AG09319 (cell line): ENCODE measurements at places on chromosomes 5 and 9.

DNA sequence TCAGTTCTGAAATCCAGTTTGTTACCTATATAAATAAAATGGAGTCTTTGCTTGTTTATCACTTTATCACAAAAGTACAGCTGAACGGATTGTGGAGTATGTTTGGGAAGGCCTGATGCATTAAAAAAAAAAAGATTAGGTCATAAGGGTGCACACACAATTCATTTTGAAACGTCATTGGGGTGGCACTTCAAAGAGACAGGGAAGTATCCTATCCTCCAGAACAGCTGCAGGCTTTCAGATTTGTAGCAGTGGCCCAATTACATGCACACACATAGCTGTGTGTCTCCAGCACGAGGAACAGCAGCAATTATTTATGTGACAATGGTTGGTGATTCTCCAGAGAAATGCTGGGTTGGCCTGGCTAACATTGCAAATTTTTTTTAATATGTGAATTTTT, 46.8 kb upstream of the FER start:
- DNase-seq: no peak

DNA sequence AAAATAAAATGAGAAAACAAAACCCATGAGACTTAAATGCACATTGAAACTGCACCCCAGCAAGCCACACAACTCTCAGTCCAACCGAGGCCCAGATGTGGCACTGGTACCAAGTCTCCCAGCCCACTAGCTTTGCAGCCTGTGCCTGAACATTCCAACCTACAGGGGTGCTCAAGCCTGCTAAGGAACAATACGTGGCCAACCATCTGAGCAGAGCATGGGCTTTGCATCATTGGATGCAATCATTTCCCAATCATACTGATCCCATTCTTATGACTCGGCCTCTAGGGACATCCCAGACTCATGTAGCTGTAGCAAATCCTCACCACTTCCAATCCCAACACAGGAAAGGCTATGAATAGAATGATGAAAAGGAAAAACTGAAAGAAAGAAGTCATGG, 297.2 kb downstream of the SPOCK1 start:
- DNase-seq: peak; percentile 48

- DNase-seq: no peak
These were observed 668.5 kb downstream of the ISL1 start for GRCh38 chr5:52051759-52052158.

GRCh38 chr9:110027671-110028081, 180.3 kb downstream of the C9orf152 start:
- no peak for DNase-seq

- DNase-seq: no peak
These were observed 33.7 kb downstream of the FBXO10 start for GRCh38 chr9:37542488-37542887.

- no peak for DNase-seq
These were observed 108.8 kb downstream of the ANXA1 start for GRCh38 chr9:73260506-73260905.

DNA sequence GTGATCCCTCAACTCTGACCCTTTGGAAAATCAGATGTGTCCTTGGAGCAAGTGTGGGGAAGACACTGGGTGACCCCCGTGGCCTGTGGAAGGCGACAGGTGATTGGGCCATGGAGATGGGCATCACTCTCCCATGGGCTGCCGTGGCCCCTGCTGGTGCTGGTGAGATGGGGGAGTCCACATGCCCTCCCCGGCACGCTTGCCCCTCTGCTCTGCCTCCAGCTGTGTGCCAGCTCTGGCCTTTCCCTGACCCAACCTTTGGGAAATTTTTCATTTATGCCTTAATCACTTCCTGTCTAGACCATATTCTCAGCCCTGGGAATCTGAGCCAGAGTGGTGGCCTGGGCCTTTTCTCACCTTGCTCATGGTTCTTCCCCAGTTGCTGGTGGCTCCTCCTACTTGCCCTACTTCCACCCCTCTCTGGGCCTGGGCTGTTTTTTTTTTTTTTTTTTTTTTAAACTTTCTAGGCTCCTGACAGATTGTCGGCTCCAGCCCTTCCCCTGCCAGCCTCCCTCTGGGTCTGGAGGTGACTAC, 56.6 kb downstream of the RGS3 start:
- no peak for DNase-seq

- DNase-seq: peak; percentile 79
These were observed 38.1 kb downstream of the MRPS27 start for GRCh38 chr5:72281764-72282499.

- no peak for DNase-seq
These were observed 370.0 kb downstream of the ZSWIM6 start for GRCh38 chr5:61701877-61702602.

DNA sequence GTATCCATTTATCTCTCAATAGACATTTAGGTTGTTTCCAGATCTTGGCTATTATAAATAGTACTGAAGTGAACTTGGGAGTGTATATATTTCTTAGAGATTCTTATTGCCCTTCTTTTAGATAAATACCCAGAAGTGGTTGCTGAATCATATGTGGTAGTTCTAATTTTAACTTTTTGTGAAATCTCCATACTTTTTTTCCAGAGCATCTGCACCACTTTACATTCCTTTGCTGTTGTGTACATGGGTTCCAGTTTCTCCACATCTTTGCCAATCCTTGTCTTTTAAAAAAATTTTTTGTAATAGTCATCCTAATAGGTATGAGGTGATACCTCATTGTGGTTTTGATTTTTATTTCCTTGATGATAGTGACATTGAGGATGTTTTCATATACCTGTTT, 303.7 kb downstream of the CCDC171 start:
- no peak for DNase-seq

- DNase-seq: no peak
These were observed 121.6 kb upstream of the FST start for GRCh38 chr5:53358794-53359193.

- peak; percentile 96 for DNase-seq
These were observed 8.8 kb downstream of the PRXL2C start for GRCh38 chr9:96646081-96646991.

DNA sequence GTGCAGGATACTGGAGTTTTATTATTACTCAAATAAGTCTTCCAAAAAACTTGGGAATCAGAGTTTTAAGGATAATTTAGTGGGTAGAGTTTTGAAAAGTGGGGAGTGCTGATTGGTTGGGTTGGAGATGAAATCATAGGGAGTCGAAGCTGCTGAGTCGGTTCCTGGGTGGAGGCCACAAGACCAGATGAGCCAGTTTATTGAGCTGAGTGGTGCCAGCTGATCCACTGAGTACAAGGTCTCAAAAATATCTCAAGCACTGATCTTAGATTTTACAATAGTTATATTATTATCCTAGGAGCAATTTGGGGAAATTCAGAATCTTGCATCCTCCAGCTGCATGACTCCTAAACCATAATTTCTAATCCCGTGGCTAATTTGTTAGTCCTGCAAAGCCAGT, 804.9 kb upstream of the SEMA6A start:
- DNase-seq: no peak

GRCh38 chr5:14768508-14769365, 102.8 kb downstream of the ANKH start:
- DNase-seq: no peak

DNA sequence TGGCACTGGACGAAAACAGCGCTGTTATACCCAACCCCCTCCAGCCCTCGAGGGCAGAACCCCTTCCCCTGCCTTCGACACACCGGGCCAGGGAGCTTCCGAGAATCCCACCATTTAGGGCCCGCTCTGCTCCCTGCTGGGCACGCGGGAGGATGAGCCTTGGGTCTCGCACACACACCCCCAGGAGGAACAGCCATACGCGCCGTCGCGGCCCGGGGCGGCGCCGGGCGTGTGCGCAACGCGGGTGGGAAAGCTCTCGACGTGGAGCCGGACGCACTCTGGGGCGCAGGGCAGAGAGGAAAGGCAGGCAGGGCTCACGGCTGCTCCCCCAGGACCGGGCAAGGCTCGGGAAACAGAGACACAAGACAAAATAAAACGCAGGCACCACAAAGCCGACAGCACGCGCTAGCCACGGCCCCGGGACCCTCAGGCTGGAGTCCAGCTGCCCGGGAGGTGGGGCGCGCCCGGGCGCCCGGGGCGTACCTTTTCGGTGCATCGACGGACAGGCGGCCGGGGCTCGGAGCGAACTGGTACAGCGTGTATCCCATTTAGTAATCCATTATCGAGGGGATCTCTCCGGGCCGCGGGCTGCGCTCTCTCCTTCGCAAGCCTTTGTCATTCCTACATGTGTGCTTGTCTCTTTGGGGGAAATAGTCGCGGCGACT, 789 bp downstream of the SEMA6A start:
- DNase-seq: no peak

GRCh38 chr5:7850395-7851239, at the start of gene CFAP90:
Gene CFAP90 (minus strand): TSS chr5:7851133. CDS start chr5:7851021, 112 bp downstream.
- DNase-seq: no peak

DNA sequence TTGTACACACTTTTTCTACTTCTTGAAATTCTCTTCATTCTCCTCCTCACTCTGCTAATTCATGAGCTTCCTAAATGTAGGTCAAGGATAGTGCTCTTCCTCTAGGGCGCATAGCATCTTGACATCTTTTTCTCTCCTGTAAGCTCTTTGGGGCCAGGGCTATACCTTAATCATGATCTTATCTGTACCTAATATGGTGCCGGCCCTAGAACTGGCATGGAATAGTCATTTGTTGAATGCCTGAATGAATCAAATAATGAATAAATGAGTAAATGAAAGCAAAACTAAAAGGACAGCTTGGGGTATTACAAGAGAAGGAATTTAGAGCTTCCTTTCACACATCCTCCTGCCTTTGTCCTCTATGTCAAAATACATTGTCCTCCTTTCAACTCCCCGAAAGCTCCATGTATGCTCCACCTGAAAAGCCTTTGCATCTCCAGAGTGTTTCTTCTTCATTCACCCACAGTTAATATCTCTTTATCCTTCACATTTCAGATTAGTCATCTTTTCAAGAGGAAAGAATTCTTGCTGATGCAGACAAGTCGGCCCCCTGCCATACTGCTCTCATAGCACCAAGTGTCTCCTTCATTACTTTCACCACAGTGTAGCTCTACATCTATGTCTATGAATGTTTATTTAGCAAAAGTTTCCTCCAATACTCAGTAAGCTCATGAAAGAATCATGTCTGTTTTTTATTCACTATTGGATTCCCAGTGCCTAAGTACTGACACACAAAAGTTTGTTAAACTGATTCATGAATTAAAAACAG, 16.4 kb upstream of the PPP2R2B start:
- DNase-seq: no peak

GRCh38 chr9:107816561-107817021, 327.0 kb upstream of the KLF4 start:
- no peak for DNase-seq

GRCh38 chr9:69898714-69899209, 78.1 kb downstream of the CFAP95 start:
- DNase-seq: peak; percentile 14

DNA sequence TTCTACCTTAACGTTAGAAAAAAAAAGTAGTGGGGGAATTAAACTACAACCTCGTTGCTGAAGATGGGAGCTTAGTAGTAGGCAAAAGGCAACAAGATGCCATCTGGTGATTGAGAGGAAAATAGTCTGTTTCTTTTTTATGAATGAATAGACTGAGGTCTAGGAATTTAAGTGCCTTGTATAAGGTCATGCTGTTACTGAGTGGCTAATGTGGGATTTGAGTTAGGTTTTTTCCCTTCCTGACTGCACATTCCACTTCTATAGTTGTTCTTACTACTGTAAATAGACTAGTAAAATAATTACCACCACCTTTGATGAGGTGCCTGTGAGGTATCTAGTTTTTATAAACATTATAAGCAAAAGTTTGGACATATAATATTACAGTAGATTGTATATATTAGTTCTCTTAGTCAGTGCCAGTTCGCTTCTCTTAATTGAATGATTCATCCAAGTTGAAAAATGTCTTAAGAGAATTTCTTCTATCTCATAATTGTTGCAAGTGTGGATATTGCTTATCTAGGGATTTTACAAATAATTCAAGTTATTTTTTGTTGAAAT, 19.1 kb downstream of the FSD1L start:
- no peak for DNase-seq

DNA sequence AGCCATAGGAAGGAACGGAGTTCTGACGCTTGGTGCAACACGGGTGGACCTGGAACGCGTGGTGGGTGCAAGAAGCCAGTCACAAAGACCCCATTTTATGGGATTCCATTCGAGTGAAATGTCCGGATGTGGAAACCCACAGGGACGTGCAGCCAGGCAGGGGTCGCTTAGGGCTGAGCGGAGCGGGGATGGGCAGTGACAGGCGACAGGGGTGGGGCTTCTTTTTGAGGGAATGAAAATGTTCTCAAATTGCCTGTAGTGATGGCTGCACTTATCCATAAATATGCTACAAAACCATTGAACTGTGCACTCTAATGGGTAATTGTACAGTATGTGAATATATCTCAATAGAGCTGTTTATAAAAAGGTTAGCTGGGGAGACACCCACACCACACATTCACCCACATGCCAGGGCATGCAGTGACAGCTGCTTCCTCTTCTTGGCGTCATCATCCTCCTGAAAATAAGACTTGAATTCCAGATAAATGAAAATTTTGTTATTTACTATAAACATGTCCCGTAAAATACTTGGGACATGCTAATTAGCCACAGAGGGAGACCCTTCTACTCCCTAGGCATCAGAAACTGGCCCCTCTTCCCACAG, 71.3 kb upstream of the OLFM1 start:
- DNase-seq: no peak

GRCh38 chr5:39760385-39761198, 335.8 kb upstream of the DAB2 start:
- peak; percentile 88 for DNase-seq

- no peak for DNase-seq
These were observed 28.7 kb upstream of the SNX24 start for GRCh38 chr5:122816756-122817155.

DNA sequence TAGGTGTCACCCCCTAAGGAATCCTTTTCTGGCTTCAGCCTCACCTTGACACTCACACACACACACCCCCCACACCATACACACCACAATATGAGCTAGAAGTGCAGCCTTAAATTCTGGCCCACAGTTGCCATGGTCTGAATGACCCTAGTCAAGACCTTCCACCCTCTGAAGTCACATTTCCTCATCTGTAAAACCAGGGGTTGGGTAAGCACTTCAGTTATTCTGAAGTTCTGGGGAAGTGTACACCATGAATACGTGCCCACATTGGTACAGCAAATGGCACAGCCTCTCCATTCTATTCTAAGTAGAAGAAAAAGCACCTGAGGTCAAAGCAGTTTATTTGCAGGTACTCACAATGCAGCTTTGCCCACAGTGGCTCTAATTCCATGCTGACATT, 372.8 kb upstream of the KLF4 start:
- DNase-seq: no peak

GRCh38 chr5:69432412-69433206, 17.7 kb downstream of the MARVELD2 start:
- no peak for DNase-seq

GRCh38 chr5:103057208-103058130, 62.5 kb downstream of the GIN1 start:
- DNase-seq: no peak
